Stimulated activated CD8-positive, alpha-beta memory T cell treated with anti-CD3 and anti-CD28 coated beads, Interleukin-4, amount 100 ng/mL, for 1 hour (primary cell): ENCODE measurements at places on chromosomes 2 and 18.

DNA sequence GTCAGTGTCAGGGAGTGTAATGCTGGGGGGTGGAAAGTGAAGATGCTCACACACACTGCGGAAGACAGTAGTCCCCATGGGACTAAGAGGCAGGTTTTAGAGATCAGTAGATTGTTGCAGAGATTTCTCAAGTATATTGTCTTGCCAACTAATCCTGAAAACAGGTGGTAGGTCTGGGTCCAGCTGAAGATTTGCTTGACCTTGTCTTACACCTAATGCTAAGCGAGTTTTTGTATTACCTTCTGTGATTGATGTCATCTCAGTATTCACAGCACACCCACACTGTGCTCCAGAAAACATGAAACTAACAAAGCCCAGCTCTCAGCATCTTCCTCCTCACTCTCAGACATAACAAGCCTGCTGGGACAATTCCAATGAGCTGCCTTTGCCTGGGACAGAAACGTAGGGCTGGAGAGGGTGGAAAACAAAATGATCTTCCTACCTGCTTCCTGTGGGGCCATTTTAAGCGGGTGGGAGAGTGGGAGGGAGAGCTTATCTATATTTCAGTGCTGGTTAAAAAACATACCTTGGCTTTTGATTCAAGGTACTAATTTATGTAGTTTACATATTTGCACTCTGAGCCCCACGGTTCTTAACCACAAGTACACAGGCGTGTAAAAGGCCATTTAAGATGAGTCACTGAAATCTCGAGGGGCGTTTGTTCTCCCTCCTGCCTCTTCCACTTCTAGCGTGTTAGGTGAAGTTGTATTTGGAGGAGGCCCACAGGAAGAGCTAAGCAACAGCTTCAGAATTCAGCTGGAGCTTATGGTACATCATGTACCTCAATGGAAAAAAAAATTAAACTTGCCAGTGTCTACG, 23.1 kb upstream of the RBMS1 start:
- DNase-seq, result no peak

DNA sequence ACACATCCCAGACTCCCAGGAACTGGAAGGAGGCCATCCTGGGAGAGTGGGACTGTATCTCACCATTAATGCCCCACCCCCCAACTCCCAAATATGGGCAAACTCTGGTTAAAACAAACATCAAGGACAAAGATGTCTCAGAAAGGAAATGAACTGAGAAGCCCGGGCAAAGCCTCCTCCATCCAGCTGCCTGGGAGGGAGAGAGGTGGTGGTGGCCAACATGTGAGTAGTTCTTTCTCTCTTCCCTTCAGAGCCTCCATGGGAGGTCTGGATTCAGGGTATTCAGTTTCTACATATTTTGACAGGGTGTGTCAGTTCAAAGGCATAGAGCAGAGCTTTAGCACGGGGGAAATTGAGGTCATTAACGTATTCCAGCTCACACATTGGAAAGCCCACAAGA, 57.5 kb downstream of the CXCR4 start:
- DNase-seq, result no peak

GRCh38 chr2:16487686-16488085, 177.9 kb downstream of the CYRIA start:
- no peak for DNase-seq

- DNase-seq, result no peak
These were observed 79.2 kb downstream of the NDUFA10 start for GRCh38 chr2:239945751-239946561.

- no peak for DNase-seq
These were observed 25.4 kb downstream of the PDCL3 start for GRCh38 chr2:100588071-100588786.

GRCh38 chr2:150477347-150477746, 10.1 kb downstream of the RND3 start:
- DNase-seq, result no peak

DNA sequence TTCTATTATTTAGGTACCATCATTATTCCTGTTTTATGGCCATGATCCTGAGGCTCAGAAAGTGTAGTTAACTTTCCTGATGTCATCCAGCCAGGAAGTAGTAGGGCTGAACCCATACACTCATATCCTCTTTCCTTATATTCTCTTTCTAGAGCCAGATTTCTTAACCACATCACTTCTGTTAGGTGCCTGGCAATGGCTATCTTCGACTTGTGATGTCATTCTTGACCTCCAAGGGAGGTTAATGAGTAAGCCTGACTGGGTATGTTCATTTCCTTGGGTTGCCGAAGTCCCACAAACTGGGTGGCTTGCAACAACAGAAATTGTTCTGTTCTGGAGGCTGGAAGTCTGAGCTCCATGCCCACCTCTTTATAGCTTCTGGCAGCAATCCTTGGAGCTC, 43.4 kb downstream of the ITGB6 start:
- DNase-seq, result no peak

DNA sequence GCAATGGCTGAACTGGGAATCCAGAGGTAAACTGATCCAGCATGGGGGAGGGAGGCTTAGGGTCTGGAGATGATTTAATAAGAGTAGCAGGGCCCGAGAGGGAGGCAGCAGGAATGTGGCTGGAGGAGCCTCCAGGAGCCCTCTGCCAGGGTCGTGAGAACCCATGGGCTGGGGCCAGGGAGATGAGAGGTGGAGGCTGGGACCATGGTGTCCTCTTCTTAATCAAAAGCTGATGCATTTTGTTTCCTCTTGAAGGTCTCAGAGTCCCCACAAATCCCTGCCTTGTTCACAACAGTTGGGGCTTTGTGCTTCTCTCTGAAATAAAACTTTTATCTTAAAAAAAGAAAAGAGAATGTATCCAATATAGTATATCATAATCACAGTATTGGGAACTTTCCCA, 123.7 kb upstream of the ZNF516 start:
- DNase-seq, result no peak

DNA sequence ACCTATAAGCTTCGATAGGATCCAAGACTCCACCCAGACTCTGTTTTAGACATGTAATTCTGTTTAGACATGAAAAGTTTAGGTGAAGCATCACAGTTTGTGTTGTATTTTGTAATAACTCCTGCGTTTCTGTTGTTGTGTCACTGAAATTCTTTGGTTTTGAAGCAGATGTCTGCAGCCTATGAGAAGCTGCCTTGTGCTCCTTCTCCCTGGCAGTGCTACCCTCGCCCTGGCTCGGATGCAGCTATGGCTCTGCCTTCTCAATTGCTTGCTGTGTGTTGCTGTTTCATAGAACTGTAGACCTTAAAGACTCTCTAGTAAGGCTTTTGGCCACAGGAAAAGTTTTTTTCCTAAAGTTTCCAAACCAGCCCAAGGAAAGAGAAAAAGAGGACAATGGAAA, 40.2 kb upstream of the ZNF638 start:
- no peak for DNase-seq

DNA sequence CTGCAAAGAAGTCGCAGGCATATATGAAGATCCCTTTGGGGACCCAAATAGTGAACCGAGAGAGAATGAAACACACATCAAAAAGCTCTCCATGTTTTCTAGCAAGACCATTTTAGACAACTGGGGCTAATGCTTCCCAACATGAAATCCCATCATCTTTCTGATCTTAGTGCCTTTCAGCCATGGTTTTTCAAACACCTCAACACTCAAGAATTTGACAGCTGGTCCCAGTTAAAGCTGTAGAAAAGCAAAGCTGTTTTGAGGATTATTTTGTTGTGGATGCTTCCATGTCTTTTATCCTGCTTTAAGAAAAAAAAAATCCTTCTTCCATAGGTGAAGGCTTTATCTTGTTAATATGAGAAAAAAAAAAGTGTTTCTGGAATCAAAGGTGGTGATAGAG, 259.1 kb downstream of the STK39 start:
- no peak for DNase-seq

- DNase-seq, result no peak
These were observed 118.5 kb downstream of the AGAP1 start for GRCh38 chr2:235612181-235612950.

DNA sequence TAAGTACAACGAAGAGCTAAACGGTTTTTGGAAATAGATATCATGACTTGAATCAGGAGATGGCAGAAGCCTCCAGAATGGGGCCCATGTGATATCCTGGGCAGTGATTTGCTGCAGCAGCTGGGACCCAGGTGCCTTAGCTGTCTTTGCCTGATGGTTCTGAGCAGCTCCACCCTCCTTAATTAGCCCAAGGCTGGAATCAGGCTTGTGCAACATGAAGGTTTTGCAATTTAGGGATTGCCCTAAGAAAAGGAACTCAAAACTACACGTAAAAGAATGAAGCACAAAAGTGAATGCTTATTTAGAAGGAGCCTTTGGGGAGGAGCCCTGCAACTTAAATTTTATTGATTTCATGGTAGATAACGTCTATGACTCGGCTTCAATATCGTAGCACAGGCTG, 17.3 kb upstream of the CNDP2 start:
- DNase-seq, result no peak

DNA sequence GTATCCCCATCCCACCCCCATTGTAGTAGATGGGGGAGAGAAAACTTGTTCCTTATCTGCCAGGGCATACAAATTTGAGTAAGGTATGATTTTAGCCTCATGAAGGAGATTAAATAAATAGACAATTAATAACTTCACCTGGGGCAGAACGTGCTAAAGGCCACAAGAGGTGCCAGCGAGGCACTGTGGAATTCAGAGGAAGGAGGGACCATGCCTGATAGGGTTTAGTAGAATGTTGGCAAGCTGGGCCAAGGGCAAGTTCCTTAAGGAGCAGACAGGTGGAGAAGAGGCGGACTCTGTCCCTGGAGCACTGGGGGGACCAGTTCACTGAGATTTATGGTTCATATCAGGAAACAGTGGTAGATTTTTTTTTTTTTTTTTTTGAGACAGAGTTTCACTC, 22.5 kb downstream of the STAMBP start:
- DNase-seq, result no peak

DNA sequence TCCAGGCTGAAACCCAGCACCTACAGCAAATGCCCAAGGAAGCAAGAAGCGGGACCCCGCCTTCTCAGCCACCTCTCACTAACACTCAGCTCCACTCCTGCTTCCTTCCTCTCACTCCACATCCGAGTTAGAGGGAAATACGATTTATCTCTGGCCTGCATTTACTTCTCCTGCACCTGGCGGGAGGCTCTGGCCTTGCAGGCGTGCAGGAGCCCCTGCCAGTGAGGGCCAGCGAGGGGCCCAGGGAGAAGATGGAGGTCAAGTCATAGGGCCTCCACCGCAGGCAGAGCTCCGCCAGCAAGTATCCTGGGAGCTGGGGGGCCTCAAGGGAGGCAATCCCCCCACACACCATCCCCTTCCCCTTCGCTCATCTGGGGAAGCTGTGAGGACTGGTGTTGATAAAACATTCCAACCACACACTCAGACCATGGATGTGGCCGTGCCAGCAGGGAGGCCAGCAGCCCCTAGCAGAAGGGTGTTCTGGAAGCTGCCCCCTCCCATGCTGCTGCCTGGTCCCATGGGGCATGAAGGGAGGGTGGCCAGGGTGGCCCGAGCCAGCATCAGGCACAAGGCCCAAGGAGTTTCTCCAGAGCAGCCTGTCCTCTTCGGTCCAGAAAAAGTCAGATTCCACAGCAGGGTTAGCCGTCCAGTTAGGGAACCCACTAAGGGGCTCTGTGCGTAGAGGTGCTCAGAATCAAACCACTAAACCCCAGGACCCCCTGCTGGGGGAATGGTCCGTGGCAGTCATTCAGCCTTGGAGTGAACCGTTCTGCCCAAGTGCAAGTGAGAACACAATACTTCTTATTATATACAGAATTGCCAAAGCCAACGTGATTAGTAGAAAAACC, 91.2 kb downstream of the HDAC4 start:
- no peak for DNase-seq

GRCh38 chr2:72603481-72603880, 222.4 kb downstream of the EXOC6B start:
- DNase-seq, result no peak

DNA sequence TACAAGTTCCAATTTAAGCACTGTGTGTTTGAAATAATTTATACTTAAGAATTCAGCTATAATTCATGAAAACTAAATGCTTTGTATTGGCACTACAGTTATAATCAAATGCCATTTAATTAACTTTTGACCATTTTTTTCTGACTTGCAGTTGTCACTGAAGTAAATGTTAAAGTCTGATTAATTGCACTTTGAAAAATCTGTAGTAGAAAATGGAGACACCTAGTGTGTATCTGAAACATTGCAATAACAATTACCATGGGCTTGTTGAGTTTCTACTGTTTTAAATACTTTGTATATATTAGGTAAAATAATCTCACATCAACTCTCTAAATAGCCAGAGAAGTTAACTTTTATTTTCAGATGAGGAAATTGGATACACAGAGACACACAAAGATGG, 458.6 kb upstream of the FSIP2 start:
- no peak for DNase-seq

DNA sequence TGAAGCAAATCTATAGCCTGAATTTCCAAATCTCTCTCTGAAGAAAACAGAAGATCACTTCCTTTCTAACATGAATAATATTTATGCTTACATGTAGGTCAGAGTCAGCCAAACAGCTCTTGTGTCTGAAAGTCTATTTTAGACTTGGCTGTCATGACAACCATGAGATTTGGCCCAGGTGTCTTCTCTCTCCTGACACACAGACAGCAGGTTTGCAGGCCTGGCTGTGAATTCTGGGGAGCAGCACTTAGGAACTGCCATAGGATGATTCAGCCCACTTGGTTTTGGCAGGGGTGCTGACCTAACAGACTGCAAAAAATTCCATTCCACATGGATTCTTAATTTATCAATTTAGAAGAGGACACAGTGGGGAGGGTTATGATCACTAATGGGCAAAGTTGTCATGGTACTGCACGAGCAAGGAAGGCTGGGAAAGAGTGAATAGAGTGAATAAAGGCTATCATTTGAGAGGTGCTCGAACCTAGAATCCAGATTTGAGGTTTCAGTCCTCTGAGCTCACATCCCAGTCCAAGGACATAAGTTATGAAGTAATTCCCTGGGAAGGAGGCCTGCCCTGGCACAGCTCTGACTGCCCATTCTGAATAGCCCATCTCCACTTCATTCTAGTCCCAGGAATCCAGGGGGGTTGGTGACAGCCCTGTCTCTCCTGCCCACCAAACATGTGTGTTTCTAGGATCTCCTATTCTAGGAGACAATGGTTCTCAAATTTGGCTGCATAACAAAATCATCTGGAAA, 453.9 kb upstream of the TRIB2 start:
- DNase-seq, result no peak

DNA sequence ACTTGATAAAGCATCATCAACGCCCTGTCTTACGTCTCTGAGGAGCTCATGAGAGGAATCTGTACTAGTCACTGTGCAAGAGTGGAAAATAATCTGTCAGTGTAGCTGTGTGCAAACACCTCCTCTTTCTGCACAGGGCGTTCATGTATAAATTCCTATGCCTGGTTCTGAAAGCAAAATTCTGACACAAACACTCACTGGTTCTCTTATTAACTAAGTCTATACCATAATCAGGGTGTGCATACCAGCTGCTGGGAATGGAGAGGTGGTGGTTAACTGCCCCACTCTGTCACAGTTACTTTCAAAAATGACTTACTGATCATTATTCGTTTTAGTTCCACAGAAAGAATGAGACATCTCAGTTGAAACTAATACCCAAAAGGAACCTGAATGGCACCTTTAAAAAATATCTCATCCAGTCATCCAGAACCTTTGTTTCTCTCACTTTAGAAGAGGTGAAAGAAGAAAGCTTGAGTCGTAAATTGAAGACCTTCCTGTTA, 35.7 kb downstream of the STK39 start:
- DNase-seq, result no peak

- DNase-seq, result no peak
These were observed 46.3 kb upstream of the APCDD1 start for GRCh38 chr18:10408131-10408530.

- no peak for DNase-seq
These were observed 1.0 kb downstream of the CYP1B1 start for GRCh38 chr2:38074764-38075506.

- DNase-seq, result no peak
These were observed 39.8 kb downstream of the CHMP3 start for GRCh38 chr2:86523491-86523890.
